ENCODE measurements at places on chromosomes 16 and 17.

- no peak for DNase-seq
Observed at GRCh38 chr17:82691714-82692113, 6.8 kb downstream of the RAB40B start.

DNA sequence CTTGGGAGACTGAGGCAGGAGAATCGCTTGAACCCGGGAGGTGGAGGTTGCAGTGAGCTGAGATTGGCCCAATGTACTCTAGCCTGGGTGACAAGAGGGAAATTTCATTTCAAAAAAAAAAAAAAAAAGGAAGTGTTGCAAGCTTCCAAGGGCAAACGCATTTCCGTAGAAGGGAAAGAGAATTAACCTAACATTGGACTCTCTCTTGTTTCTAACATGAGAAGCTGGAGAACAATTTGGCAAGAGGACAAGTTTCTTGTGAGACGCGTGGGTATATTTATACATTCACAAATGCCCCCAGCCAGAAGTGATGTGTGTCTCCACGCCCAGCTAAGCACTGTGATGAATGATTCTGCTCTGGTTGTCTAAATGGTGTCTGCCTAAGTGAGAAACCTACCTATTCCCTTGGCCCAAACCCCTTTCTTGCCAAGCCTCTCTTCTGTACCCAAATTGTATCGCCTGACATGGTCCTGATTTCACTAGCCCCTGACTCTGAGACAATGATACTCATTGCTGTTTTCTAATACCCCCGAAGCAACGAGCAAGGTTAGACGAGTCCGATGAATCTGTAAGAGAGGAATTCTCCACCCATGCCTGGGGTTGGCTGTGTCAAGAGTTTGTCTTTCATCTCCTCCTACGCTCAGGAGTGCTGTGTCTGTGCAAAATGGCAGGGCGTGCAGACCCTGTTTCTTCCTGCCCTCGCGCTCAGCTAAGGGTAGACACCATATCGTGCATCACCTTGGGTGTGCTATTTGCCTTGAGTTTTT is 14.2 kb upstream of the ST6GALNAC2 start:
- no peak for DNase-seq

DNA sequence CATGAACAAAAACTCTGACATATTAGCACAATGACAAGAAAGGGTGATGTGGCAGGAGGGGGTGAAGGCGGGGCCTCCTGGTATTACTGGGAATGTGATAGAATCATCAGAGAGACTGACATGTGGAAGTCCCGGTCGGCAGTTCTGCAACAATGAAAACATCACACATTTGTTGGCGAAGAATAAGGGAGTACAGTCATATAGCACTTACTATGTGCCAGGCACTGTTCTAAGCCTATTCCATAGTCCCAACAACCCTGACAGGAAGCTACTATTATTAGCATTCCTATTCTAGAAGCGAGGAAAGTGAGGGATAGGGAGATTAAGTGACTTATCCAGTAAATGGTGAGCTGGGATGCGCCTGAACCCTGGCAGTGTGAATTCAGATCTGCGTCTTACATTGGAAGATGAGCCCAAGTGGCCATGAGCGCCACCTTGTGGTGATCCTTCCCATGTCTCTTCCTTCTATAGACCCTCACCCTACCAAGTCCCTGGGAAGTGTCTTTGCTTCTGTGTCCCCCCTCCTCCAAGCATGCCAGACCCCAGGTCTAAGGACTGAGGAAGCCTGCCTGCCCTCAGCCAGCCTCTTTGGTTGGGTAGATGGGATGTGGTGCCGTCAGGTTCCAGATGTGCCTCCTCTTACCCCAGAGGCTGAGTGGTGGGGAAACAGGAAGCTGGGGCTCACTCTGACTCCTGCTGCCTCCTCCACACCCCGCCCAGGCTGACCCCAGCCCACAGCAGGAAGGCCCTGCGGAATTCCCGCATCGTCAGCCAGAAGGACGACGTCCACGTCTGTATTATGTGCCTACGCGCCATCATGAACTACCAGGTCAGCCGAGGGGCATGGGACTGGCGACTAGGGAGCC is 14.0 kb downstream of the FMNL1 start:
- DNase-seq, result peak; percentile 80

DNA sequence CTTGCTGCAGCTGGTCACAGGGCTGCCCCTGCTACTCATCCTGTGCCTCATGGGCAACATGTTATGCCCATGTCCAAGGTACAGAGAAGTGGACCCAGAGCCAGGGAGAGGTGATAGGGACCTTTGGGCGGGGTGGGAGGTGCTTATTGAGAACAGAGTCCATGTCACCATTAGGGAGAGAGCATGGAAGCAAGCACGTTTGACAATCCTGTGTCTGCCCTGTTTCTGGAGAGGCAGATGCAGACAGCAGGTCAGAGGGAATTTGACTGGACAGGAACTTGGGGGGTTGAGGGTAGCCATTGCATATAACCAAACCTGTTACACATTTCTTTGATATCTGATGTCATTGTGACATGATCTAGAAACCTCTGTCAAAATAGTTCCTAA is 14.3 kb upstream of the ARL4D start:
- DNase-seq, result no peak
